ENCODE measurements at places on chromosomes 1 and 21.

DNA sequence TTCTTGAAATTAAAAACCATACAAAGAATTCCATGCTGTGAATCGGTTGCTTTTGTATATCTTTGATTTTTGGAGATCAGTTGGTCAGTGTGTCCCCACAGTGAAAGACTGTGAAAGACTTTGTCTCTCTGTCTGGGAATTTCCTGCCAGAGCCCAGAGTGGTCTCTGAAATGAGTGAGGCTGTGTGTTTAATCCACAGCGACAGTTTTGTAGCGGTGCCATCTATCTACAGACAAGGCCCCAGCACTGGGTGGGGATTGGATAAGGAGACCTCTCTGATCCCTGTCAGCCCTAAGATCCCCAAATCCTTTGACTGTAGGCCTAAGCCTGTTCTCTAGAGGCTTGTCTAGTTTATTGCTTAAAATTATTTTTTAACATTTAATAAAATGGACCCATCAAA is 10.3 kb downstream of the GPR25 start:
- no peak for DNase-seq

GRCh38 chr1:228311091-228311490 is 95.5 kb downstream of the TRIM11 start:
- DNase-seq, result no peak

DNA sequence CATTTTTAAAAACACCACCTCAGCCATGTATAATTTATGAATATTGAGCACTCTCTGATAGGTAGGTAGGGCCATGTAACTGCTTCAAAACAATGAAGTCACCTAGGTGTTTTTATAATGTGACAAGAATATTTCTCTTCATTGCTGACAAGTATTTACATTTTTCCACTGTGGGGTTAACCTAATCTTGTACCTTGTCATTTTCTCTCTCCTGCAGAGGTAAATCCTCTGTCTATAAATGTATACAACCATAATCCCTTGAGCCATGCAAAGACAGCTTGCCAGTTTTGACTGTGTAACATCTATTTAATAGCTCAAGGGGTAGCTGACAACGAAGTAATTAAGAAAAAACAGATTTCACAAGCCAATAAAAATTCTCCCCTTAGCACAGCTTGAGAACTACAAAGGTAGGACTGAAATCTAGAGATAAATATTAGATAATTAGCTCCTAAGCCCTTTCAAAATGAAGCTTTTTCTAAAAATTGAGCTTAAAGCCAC is 137.6 kb upstream of the POGK start:
- DNase-seq, result no peak

- DNase-seq, result no peak
Observed at GRCh38 chr1:234300096-234300495, 73.2 kb upstream of the COA6 start.

DNA sequence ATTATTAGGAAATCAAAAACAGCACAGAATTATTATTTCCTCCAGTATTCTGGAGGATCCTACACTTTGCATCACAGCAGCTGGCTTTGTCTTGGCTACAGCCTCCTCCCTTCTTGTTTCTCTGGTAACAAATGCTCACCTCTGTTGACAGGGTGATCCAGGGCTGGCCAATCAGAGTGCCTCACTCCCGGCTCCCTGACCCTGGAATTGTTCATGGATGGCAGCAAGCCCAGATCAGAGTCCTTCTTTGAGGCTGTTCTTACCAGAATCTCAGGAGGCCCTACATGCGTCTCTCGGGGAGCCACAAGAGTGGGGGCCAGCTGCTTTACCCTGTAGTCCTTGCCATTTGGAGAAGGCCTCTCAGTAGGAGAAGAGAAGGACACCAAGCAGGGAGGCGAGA is 48.4 kb upstream of the IGSF5 start:
- no peak for DNase-seq

GRCh38 chr1:18929686-18930085 is 26.8 kb downstream of the IFFO2 start:
- no peak for DNase-seq

- DNase-seq, result peak; percentile 95
Observed at GRCh38 chr1:147242449-147243227, at the start of gene CHD1L. Gene CHD1L (plus strand): TSS chr1:147242684. CDS start chr1:147242704, 20 bp downstream.

- no peak for DNase-seq
Observed at GRCh38 chr1:226973371-226973897, 33.3 kb downstream of the COQ8A start.

DNA sequence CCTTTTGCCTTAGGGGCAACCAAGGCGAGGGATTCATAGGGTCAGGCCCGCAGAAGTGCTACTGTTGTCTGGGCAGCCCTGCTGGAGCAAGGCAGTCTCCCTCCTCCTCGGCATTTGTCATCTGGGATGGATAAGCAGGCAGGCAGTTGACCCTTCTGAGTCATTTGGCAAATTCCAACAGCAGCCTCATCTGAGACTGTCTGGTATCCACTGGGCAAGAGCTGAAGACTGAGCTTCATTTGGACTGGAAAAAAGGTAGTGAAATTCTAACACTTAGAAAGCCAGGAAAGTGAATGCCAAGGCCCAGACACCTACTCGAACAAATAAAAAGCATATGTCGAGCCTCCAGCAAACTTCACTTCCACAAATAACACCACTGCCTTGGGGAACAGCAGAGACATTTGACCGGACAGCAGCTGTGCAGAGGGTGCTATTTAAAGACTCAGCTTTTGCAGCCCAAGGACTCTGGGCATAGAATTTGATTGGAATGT is 4.0 kb upstream of the ZBTB40 start:
- DNase-seq, result no peak

DNA sequence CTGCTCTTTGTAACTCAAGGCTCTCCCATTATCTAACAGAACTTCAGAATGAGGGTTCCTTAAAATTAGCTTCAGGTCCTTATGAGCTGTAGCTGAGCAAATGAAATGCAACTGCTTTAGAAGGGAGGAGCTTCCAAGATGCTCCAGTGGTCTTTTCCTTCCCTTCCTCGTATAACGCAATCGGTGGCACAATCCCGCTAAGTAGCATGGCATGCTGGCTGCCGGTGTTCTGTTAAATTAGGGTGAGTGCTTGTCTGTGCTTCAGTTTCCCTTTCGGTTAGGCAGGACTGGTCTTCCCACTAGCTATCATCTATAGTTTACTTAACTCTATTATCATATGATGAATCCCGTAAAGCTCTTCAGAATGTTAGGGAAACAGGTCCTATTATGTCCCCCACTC is 917 bp downstream of the KIAA0040 start:
- DNase-seq, result peak; percentile 53

- DNase-seq, result peak; percentile 36
Observed at GRCh38 chr1:153355445-153356071, 2.1 kb upstream of the S100A9 start.

DNA sequence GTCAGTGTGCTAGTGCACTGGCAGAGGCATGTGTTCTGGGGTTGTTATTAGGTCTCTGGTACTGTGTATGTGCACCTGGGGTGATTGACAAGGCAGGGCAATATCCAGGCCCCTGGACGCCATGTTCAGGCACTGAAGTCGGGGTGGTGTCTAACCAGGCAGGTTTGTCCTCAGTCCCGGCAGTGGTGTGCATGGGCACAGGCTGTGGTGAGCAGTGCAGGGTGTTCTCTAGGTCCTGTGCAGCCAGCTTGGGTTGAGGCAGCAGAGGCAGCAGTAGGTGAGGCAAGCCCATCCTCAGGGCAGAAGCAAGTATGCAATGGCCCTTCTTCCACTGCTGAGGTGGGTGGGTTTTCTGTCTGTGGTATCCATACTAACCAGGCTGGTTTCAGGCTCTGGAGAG is 252.3 kb upstream of the LRRC7 start:
- DNase-seq, result no peak

GRCh38 chr1:164265232-164265631 is 293.8 kb upstream of the PBX1 start:
- no peak for DNase-seq

DNA sequence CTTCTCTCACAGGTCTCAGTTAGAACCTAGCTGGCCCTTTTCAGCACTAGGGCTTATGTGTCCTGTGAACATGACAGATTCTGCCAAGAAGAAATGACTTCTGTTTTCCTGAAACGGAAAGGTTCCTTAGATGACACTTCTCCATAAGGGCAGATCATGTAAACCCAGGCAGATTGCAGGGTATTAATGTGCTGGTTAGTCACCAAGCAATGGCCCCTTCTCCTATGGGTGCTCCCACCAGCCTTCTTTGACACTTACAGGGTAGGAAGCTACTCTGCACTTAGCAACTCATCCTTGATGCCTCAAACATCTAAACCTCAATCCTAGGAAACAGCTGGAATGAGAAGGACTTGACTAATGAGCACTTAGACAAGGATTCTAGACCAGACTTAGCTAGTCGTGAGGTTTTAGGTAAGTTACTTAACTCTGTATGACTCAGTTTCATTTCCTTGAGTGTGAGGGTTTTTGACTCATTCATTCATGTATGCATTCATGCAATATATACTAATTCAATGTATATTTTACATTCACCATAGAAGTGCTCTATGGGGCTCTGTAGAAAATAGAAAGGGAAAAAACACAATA is 74.1 kb upstream of the PLXNA2 start:
- no peak for DNase-seq

DNA sequence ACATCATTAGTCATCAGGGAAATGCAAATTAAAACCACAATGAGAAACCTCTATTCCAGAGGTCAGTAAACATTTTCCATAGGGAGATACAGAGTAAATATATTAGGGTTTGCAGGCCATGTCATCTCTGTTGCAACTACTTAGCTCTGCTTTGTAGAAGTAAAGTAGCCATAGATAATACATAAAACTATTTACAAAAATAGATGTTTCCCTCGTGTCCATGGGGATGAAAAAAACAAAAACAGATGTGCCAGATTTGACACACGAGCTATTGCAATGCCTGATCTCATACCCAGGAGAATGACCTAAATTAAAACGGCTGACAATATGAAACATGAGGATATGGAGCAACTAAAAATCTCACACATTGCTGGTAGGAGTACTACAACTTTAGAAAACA is 17.3 kb downstream of the LTN1 start:
- DNase-seq, result no peak

- no peak for DNase-seq
Observed at GRCh38 chr1:43235451-43236121, 34.2 kb upstream of the TMEM125 start.

GRCh38 chr1:20740781-20741180 is 8.3 kb upstream of the SH2D5 start:
- no peak for DNase-seq

DNA sequence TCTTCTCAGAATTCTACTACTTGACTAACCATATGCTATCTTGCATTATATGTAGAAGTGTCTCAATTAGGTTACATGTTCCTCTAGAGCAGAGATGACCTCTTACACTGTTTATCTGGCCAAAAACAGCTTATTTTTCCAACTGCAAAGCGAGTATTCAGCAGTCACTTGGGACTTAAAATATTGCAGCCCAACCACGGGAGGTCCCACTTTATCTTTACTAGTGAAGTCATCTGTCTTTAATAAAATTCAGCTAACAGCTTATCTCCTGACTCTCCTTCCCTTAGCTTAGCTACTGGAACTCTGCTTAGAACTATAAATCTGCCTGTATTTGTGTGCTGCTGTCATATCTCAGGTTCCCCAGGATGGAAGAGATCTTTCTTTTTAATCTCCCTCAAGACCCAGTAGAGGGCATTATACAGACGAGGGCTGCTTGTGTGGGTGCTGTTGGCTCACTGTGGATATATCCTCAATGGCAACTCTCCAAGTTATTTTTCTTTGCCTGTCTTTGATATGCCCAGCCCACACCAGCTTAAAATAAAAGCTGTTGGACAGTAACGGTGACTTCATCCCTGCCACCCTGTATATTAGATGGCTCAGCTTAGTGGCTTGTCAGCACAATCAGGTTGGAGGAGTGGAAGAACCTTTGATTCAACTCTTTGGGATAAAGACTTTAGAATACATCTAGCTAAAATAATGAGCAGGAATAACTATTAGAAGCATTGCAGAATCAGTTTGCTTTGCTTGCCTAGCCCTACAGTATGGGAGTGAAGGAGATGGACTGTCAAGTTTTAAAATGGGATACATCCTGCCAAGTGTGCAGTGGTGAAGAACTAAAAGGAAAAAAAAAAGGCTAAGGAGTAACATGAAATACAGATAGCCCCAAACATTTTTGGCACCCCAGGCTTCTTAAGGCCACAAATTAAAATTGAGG is 9.6 kb downstream of the ENSA start:
- peak; percentile 51 for DNase-seq

DNA sequence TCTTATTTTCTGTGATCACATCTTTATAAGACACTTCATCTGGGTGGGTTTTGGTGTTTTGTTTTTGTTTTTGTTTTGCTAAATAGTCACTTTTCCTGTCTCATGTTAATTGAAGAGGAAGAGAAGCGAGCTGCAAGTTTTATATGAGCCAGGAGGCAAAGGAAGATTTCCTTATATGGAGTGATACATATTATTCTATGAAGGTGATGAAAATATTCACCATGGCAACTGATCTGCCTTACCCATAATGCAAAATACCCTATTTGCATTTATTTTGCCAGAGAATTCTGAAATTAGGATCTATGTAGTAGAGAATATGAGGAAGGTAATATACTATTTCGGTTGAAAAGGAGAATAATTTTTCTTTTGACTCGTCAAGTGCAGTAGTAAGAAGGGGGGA is 13.9 kb downstream of the CXADR start:
- no peak for DNase-seq

DNA sequence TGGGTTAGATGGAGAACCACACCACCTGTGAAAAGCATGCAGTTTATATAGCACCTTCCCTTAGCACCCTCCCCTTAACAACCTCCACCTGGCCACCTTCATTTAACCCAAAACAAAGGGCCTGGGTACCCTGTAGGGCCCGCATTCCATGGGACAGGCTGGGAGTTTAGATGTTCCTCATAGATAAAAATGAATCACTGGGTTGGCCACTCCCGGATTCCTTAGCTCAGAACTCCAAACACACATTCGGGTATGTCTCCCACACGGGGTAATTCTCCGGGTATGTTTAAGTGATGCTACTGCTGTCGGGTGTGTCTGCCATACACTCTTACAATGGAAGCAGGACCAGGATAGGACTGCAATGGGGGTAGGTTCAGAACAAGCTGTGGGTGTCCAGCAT is 43.9 kb upstream of the FOXO6 start:
- DNase-seq, result no peak

DNA sequence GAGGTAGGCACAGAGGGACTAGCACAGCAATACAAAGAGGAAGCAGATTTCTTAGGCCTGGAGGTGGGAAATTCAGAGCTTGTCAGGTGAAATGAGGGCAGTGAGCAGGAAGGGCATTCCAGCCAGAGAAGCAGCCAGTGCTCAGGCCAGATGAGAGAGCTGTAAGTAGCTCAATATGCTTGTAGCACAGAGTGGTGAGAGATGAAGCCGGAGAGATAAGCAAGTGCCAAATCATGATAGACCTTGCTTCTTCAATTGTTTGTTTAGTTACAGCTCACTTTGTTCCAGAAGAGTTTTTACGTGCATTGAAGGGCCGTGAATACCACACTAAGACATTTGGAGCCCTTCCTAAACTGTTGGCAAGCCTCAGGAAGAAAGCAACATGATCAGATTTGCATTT is 42.0 kb upstream of the ADAMTS1 start:
- DNase-seq, result no peak

- DNase-seq, result no peak
Observed at GRCh38 chr1:94741996-94742395, 78.2 kb upstream of the SLC44A3 start.

GRCh38 chr1:87473203-87473661 is 144.6 kb downstream of the LMO4 start:
- no peak for DNase-seq

- no peak for DNase-seq
Observed at GRCh38 chr1:17342014-17342441, 30.0 kb upstream of the PADI6 start.

All from CD4-positive, alpha-beta T cell treated with Interleukin-21 for 1 hour (primary cell).